Lung (tissue), 17 donors: ENCODE measurements at places on chromosomes 13 and 19. TPM values are rescaled to one million over a fixed set of nuclear protein-coding genes. Genes with fewer than 3 reads are reported as not detected.

SELENOV gene
- not detected for total RNA-seq

CRX gene
- not detected for total RNA-seq

DNA sequence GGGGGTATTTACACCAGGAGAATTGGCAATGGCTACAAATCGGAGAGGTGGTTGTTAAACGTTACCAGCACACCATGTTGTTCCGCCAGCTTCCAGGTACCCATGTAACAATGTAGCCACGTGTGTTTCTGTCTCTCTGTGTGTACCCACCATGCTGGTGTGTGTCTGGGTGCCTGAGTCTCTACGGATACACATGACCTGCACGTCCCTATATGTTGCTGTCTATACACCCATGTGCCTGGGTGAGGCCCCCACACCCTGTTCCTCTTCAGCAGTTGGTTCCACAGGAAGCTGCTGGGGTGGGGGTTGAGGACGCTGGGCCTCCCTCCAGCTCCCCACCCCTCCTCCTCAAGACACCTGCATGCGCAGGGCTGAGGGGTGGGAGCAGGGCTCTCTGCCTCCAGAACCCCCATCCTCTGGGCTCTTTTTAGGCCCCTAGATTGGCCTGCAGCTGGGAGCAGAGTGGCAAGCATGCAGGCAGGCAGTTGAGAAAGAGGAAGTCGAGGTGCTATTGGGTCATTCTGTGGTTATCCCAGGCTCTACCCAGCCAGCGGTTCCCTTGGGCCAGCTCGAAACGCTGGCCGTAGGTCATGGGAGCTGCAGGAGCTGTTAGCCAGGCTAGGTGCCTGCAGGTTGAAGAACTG is at the start of gene ARHGEF18:
TSS of gene ARHGEF18 (plus strand) at position 351 of the 644 bp plus-strand sequence. CDS start 13,954 bp downstream, outside the sequence.
- no peak for DNase-seq

- DNase-seq: no peak
Measured at GRCh38 chr19:49117677-49118564, 1.0 kb downstream of the C19orf73 start.

DNA sequence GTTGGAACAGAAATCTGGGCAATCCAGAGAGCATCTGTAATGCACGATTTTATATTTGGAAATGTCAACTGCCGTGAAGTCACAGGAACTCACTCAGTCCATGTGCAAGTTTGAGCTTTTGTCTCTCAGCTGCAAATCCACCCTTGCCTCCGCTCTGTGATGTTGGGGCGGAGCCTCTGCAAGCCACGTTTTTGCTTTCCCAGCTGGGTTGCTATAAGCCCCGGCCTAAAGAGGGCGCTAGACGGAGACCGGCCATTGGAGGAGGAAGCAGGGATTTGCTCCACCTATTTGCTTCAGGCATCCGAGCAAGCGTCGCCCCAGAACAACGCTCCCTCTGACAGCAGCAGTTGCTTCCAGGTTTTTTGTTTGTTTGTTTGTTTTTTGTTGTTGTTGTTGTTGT is 56.2 kb downstream of the TRPM4 start:
- no peak for DNase-seq

GRCh38 chr13:50318887-50319286 is 303.6 kb downstream of the KCNRG start:
- DNase-seq: no peak
